ENCODE measurements at places on chromosomes 1 and 21.

- no peak for DNase-seq
These were observed 330.9 kb downstream of the CHRM3 start for GRCh38 chr1:239717097-239717917.

GRCh38 chr1:212819726-212820125, 27.7 kb downstream of the SPATA45 start:
- no peak for DNase-seq

- no peak for DNase-seq
These were observed 17.1 kb downstream of the TTF2 start for GRCh38 chr1:117077267-117077666.

DNA sequence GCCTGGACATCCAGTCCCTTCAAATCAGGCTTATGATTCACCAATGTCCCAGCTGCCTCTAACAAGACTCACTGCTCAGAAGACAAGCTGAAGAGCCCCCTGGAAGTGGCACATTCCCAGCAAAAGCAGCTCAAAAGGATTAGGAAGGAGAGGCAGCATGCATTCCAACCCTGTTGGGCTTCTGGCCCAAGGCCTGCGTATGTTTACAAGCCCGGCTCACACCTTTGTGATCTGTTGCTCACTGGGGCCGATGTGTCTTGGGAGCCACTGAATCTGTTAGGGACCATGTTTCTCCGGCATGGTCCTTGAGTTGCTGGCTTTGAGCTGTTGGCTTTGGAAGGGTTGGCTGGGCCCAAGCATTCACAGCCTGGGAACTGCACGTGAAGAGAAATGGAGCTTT, 81.2 kb upstream of the C1orf174 start:
- DNase-seq: no peak

- DNase-seq: no peak
These were observed 226.1 kb downstream of the KCTD3 start for GRCh38 chr1:215793180-215793579.

- DNase-seq: no peak
These were observed 63.6 kb downstream of the DMAP1 start for GRCh38 chr1:44276901-44277300.

GRCh38 chr1:214107322-214108096, 119.7 kb downstream of the PROX1 start:
- no peak for DNase-seq

- no peak for DNase-seq
These were observed 58.8 kb downstream of the TOMM20 start for GRCh38 chr1:235069577-235070563.

DNA sequence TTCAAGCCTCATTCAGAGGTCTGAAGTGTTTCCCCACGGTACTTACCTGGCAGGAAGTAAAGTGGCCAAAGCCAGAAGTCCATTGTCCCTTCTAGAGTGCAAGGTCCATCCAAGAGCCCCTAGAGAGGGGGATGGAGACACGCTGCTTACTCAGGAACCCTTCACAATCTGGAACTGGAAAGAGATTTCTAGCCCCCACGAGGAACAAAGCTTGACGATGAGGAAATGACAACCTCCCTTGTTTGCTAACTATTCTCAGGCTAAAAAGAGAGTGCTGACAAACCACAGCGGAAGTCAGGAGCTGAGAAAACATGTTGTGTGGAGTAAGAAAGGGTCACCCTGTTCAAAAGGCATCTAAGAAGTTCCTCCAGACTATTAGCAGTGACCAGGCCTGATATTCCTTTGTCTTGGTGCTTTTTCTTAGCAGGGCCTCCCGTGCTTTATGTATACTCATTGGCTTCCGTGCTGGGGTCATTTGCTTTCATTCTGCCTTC, at the start of gene FCMR:
Gene FCMR (minus strand): TSS at position 170 of the 494 bp plus-strand sequence. CDS start 87 bp downstream, at position 83.
- DNase-seq: no peak

DNA sequence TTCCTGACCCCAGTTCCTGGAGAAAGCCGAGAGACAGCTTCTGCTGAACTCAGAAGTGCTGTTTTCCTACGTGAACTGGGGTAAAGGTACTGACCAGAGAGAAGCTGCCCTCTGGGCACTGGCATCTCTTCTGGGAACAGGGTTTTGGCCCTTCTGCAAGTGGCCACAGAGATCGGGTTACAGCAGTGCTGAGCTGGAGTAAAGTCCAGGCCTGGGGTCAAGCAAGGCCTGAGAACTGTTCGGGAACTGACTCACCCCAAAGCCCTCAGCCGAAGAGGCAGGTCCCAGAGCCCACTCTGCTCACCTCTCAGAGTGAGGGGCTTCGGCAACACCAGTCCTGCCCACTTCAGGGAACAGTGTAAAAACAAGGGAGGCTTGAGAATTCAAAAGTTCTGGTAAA, 177.2 kb upstream of the RUNX1 start:
- no peak for DNase-seq

DNA sequence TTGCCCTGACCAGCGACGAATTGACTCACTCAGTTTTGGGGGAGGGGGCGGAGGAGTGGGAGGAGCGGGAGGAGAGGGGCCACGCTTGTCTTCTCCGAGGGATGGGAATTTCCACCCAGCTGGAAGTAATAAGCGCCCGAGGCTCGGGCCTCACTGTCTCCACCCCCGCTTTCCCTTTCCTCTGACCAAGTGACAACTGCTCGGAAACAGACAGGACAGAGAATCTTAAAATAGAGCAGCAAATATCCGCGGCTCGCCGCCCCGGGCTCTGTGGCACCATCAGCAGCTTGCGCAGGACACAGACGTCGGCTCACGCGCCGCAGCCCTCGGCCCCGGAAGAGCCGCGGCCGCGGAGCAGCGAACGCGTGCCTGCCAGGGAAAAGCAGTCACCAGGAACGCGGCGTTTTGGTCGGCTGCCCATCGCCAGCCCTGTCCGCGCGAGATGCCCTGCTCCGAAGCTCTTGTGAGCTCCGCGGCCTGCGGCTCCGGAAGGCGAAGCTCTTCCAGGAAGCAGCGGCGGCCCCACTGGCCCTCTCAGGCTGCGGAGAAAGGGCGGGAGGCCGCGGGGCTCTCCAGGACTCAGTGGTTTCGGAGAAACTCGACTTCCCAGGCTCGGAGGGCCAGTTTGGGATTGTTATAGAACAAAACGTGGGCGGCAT, 10.7 kb upstream of the RGS16 start:
- DNase-seq: no peak

GRCh38 chr21:25501996-25502665, 105.2 kb downstream of the MRPL39 start:
- no peak for DNase-seq

DNA sequence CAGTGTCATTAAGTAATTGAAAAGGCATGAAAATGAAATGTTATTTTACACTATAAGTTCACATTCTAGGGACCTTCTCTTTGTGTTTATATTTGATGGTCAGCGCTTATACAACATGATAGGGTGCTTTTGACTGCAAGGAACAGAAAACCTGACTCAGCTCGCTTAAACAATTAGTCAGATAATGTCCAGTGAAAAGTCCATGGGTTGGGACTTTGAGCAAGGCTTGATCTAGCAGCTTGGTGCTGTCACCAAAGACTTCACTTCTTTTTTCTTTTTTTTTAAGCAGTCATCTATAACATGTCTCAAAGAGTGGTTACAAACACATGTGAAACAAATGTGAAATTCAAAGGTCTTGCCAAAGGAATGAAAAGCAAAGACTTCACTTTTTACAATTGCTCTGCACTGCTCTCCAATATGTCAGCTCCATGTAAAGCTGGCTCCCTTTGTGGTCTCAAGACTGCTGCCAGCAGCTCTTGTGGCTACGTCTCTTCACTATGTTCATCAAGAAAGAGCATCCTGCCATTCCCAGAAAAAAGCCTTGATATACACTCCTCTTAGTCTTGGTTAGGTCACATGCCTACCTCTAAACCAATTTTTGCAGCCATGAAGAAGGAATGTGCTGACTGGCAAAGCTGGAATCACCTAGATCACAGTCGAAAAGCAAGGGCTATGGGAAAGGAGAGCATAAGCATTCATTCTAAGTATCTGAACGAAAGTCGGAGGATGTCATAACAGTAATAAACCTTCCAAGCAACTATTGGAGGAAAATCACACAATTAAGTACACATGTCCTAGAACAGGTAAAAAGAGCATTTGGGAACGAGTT, 15.2 kb downstream of the F3 start:
- no peak for DNase-seq

DNA sequence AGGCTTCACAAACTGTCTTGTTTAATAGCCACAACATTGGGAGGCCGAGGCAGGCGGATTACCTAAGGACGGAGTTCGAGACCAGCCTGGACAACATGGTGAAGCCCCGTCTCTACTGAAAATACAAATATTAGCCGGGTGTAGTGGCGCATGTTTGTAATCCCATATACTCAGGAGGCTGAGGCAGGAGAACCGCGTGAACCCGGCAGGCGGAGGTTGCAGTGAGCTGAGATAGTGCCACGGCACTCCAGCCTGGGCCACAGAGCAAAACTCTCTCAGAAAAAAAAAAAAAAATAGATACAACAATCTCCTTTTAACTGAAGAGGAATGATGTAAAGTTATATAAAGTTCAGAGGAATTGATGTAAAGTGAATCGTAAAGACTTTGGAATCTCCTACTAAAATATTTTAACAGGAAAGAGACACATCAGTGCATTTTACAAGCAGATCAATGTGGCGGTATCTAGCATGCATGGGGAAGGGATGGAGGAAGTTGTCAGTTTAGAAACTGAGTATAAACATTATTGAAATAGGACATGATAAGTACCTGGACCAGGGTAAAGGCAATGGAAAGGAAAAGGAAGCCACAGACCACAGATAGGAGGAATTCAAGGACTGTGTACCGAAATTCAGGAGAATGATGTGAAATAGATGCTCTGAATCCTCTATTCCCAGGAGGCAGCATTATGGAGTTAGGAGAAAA, 41.5 kb downstream of the PTPRC start:
- no peak for DNase-seq

DNA sequence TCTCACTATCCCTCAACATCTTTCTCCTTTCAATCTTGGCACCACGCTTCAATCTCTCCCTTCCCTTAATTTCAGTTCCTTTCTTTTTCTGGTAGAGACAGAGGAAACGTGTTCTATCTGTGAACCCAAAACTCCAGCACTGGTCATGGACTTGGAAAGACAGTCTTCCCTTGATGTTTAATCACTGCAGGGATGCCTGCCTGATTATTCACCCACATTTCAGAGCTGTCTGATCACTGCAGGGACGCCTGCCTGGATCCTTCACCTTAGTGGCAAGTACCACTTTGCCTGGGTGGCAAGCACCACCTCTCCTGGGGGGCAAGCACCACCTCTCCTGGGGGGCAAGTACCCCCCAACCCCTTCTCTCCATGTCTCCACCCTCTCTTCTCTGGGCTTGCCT, 27.8 kb downstream of the SELL start:
- no peak for DNase-seq
